Chondrocyte (in vitro differentiated cells): ENCODE measurements at places on chromosomes 4 and X. TPM values are rescaled to one million over a fixed set of nuclear protein-coding genes. Genes with fewer than 3 reads are reported as not detected.

DNA sequence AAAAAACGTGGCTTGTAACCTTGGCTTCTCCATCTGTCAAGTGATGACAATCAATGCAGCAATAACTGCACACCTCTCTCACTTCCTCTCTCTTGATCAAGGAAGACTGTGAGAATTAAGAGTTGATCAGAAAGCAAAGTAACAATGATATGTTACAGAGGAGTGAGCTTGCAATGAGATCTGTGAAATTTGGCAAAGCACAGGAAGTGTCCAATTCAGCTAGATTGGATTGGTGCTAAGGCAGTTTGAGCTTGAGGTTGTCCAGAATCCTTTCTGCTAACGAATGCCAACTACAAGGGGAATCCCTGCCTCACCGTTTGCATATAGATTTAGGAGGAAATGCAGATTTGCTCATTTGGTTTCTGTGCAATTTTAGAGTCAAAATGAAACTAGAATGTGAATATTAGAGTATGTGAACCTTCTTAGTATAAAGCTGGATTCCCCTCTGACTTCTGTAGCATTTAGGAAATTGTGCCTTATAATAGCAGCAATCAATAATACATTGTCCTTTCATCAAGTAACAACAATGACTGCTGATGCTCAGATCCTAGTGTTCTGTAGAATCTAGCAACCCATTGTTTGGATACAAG lies 346.4 kb downstream of the PTTG2 start:
- peaks cover 12% of the 10 kb centered on the region for H3K4me1 ChIP-seq
- no peak for DNase-seq
- H3K27ac ChIP-seq: no peak overlapping the region
- no peak overlapping the region for H3K4me3 ChIP-seq
- no peaks in the 10 kb centered on the region for H3K27me3 ChIP-seq

- H3K4me3 ChIP-seq: no peak overlapping the region
- no peak for DNase-seq
- no peak overlapping the region for H3K27ac ChIP-seq
These were observed 37.9 kb downstream of the RGS12 start for GRCh38 chr4:3330707-3331106.

DNA sequence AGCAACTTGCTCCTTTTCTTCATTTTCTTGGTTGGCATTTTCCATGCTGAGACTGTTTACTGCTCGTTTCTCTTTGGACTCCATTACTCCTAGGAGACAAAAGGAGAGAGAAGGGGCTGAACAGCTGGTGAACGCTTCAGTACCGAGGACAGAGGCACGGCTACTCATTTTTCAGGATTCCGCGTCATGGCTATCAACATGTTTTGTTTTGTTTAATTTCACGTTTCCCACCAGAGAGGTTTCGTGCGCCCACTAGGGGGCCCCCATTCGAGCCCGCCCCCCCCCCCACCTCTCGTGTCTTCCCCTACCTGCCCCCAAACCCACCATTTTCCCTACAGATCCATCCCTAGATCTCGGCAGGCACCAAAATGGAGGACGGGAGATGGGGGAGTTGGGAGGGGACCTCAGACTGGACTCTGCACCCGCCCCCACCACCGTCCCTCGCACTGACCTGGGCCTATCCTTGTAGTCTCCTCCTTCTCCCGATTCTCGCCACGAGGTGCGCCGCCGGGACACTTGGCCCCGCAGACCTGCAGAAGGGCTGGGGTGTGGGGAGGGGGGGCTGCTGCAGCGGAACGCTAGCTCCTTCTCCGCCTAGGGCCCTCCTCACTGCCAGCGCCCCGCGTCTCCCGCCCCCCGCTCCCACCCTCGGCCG lies 653 bp downstream of the BEX1 start:
- H3K27me3 ChIP-seq: no peaks in the 10 kb centered on the region
- H3K4me3 ChIP-seq: peak overlapping the region; percentile 57
- H3K4me1 ChIP-seq: peaks cover 4% of the 10 kb centered on the region
- DNase-seq: no peak
- no peak overlapping the region for H3K27ac ChIP-seq
- H3K36me3 ChIP-seq: no peaks in the 10 kb centered on the region

- no peaks in the 10 kb centered on the region for H3K27me3 ChIP-seq
- peaks cover 60% of the 10 kb centered on the region for H3K4me1 ChIP-seq
- H3K36me3 ChIP-seq: no peaks in the 10 kb centered on the region
- no peak overlapping the region for H3K27ac ChIP-seq
- H3K4me3 ChIP-seq: no peak overlapping the region
These were observed 663.4 kb downstream of the RAPGEF2 start for GRCh38 chr4:159766241-159766640.

- DNase-seq: no peak
- no peaks in the 10 kb centered on the region for H3K36me3 ChIP-seq
- peaks cover 4% of the 10 kb centered on the region for H3K27me3 ChIP-seq
These were observed 37.8 kb downstream of the CYTL1 start for GRCh38 chr4:4981427-4981826.

- H3K27me3 ChIP-seq: peaks cover 6% of the 10 kb centered on the region
- no peak for DNase-seq
- no peak overlapping the region for H3K27ac ChIP-seq
- no peak overlapping the region for H3K4me3 ChIP-seq
- H3K4me1 ChIP-seq: no peaks in the 10 kb centered on the region
- no peaks in the 10 kb centered on the region for H3K36me3 ChIP-seq
These were observed 204.1 kb upstream of the NEIL3 start for GRCh38 chr4:177105536-177105935.

GRCh38 chr4:80646061-80646460 lies 310.5 kb downstream of the CFAP299 start:
- H3K27ac ChIP-seq: no peak overlapping the region
- H3K36me3 ChIP-seq: no peaks in the 10 kb centered on the region
- peaks cover 5% of the 10 kb centered on the region for H3K27me3 ChIP-seq
- no peak for DNase-seq
- no peaks in the 10 kb centered on the region for H3K4me1 ChIP-seq
- no peak overlapping the region for H3K4me3 ChIP-seq

TMSB15C gene
- 3.4 to 4.5 TPM (median 4.3 TPM) in 3 replicates for total RNA-seq

IL13RA2 gene
- not detected in 3 replicates for total RNA-seq

MAP7D3 gene
- total RNA-seq: 48.2 to 52.7 TPM (median 50.8 TPM) in 3 replicates

POU4F2 gene
- not detected in 3 replicates for total RNA-seq
